ENCODE measurements at places on chromosomes 5 and 9.

GRCh38 chr9:105515811-105516413, 42.0 kb upstream of the FKTN start:
- DNase-seq: no peak

DNA sequence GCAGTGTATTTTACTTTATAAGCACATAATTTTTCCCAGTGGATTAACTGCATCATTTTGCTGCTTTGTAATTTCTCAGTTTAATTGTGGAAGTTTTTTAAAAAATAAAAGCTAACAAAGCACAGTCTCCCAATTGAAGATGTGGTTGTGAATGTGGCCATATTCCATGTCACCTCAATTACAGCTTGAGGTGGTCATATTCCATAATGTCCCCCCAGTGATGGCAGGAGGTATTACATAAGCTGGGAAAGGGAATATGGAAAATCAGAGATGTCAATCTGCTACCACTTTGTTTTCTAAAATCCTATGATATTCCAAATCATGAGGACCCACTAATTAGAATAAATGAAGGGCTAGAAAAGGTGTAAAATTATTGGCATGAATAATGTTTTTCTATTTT, 1672.0 kb upstream of the CDH9 start:
- no peak for DNase-seq

- DNase-seq: no peak
These were observed 1527.5 kb upstream of the C9orf72 start for GRCh38 chr9:29100762-29101161.

GRCh38 chr5:171597946-171598640, 178.6 kb downstream of the FGF18 start:
- DNase-seq: peak; percentile 50

- no peak for DNase-seq
These were observed 35.6 kb downstream of the PLAC8L1 start for GRCh38 chr5:146069780-146070099.

- DNase-seq: no peak
These were observed 68.5 kb downstream of the ALDH7A1 start for GRCh38 chr5:126526493-126526892.

- DNase-seq: no peak
These were observed 307.4 kb downstream of the RAB3C start for GRCh38 chr5:58890265-58890664.

DNA sequence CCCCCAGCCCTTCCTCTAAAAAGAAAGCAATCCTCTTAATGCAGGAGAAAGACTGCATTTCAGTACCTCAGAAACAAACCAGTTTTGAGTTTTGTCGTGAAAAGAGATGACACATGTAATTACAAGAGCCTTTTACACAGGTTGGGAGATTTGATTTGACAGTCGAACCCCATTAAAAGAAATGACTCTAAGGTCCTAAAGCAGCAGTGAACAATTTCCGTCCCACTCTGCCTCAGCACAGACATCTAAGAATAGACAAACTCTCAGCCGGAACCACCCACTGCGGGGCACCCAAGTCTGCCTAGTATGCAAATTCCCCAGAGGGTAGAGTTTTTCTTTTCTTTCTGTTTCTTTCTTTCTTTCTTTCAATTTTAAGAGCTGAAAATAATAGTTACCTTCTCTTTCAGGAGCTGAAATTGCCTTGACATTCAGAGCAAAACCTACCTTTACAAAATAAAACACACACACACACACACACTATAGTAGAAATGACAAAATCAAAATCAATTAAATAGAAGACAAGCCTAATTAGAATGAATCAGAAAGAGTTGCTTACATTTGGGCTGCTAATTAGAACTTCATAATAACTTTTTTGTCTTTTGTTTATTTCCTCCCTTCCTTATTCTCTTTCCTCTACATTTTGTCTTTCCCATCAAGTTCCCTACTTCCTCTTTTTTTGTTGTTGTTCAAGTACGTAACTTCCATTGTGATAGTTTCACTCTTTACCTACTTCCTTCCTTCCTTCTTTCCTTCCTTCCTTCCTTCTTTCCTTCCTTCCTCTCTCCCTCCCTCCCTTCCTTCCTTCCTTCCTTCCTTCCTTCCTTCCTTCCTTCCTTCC, 65.1 kb downstream of the BASP1 start:
- no peak for DNase-seq

Data from left forelimb (tissue), 1 donor.